ENCODE measurements at places on chromosomes 3 and 15.

GRCh38 chr15:60021589-60022378 lies 17.7 kb downstream of the FOXB1 start:
- no peak for DNase-seq

- DNase-seq = no peak
These were observed 8.6 kb downstream of the NT5DC2 start for GRCh38 chr3:52524752-52525679.

- DNase-seq = no peak
These were observed 86.3 kb upstream of the XCR1 start for GRCh38 chr3:46113608-46114007.

DNA sequence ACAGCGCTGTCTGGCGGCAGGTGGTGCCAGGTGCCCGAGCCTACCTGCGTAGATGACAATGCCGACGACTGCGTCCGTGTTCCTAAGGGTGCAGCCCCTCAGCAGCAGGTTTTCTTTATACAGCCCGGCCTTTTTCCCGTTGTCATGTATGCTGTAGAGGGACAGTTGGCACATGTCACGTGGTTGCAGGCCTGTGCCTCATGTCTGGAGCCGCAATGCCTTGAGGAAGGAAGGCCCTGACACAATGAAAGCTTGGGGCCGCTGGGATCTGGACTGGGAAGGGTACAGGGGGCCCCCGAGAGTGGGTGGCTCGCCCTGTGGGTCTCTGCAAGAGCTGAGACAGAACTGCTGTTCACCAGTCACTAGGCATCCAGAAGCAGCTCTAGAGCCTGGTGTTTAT lies 136.0 kb downstream of the ATP10A start:
- no peak for DNase-seq

DNA sequence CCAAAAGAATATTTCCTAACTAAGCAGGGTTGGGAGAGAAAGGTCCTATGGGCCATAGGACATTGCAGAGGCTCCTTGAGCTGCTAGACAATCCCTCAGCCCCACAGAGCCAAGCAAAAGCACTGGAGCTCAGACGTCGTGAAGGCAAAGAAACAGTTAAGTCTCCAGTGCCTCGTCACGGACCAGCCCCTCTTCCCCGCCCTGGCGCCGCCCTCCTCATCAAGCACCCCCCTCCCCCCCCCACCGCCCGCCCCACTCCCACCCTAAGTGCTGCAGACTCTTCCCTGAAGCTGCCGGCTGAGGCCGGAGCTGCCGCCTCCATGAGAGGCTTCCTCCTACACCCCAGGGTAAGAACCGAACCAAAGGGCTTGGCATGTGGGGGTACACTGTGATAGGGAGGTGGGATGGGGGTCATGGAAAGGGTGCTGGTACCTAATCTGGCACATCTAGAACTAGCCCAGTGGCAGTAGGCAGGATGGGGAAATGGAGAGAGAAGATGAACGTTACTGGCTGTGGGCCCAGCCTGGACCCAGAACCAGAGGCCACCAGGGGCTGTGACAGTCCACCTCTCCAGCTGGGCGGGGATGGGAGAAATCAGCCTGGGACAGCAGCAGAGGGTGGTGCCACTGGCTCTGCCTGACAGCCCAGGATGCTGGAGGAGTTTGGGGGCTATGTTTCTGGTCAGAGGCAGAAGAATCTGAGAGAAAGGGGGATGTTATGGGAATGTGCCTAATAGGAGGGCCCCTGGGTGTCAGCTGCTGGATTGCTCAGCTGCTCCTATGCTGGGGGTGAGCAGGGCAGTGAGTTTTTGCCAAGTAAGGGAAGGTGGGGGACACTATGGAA lies at the start of gene MAP1A:
Gene MAP1A, plus strand, starts transcription at position 255 of the 843 bp plus-strand sequence. CDS start 3,866 bp downstream, outside the sequence.
- DNase-seq = no peak

DNA sequence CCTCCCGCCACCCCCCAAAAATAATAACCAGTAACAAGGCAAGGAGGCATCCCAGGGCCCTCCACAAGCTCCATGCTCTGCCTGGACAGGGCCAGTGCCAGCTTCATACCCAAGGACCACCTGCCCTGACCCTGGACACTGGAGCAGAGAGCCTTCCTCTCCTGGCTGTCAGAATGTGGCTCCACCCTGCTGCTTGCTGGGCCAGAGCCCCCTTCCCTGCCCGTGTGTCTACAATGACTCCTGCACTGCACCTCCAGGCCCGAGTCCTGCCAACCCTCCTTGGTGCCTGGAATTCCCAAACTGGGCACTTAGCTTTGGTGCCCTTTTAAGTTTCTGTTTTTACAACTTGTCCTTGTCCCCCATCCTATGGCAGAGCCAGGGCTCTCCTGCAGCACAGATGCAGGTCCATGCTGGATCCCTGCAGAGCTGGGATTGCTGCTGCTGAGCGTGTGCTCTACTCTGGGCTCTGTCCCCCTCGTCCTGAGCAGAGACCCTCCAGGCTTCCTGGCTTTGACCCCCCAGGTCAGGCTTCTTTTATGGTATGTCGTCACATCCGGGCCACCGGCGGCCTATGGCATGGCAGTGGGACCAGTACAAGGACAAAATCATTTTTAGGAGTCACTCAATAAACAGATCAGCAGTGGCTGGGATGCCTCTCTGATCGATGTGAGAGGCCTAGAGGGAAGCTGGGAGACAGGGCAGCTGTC lies 11.4 kb upstream of the SNRPA1 start:
- DNase-seq = no peak

GRCh38 chr3:25493246-25493645 lies 65.2 kb downstream of the RARB start:
- no peak for DNase-seq

DNA sequence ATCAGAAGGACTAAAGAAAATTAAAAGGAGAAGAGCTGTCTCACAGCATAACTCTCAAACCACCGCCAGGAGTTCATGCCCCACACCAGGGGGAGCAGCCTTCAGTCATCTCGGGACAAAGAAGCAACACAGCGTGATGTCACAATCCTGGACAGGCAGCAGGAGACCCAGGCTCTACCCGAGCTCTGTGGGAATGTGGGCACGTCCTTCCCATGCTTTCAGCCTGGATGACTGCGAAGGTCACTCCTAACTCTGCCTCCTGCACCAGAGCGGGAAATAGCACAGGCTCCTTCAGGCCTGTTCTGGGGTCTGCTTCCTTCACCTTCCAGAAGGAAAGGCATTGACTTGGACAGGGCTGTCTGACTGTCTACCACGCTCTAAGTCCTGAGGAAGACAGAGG lies 31.3 kb downstream of the NOX5 start:
- DNase-seq = no peak

- DNase-seq = no peak
These were observed 10.2 kb upstream of the PLXND1 start for GRCh38 chr3:129616713-129617112.

DNA sequence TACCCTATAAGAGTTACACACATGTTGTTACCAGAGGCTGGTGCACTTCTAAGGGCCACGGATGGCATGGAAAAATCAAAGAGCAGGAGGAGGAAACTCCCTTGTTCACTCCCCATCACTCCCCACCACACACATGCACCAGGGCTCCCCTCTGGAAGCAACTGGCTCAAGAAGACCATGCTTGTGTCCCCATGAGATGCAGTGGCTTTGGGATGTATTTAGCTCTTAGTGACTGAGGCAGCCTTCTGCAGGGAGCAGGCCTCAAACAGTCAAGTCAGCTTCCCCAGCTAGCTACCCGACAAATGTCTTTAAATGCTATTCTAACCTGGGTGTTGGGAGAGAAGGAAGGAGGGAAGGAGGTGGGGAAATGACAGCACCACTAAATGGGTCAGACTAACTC lies 32.9 kb upstream of the RAD18 start:
- no peak for DNase-seq

GRCh38 chr3:195094191-195094921 lies 176.6 kb downstream of the XXYLT1 start:
- no peak for DNase-seq

GRCh38 chr3:32946973-32947788 lies 4.3 kb upstream of the CCR4 start:
- no peak for DNase-seq

Measured in stimulated activated CD4-positive, alpha-beta T cell treated with anti-CD3 and anti-CD28 coated beads, Interleukin-1b, Interleukin-23, amount 100 ng/mL, for 24 hours (primary cell).